ENCODE measurements at places on chromosomes 4 and X.

DNA sequence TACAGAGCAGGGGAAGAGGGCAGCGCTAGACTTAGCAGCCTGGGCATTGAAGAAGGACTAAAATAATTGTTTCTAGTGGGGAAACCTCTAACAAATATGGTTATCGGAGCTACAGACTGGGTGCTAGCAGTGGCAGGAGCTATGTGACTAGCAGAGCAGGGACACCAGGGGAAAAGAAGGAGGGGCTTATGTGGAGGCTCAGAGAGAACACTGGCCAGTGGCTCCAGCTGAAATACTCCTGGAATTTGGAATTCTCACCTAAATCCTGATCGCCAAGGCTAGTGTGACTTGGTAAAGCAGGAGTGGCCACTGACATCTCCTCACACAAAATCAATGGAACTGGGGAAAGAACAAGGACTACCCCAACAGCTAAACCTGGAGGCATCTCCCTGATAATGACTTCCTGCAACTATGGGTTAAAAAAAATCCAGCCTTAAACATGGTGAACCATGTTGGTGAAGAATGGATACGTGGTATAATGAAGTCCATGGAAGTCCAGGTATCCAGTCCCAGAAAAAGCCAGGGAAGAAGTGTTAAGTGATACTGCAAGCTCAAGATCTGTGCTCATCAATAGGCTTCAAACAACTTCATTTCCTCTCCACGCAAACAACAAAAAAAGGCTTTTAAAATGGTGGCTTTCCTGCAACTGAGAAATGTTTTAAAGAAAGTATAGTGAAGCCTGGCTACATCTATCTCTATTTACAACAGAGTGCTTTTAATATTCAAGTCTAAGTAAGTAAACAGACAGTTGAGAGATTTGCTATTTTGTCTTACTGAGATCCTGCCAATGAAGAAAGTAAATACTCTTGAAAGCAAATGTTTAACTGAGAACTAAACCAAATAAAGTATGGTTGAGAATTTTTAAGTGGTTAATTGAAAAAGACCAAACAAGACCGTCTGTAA is 1.8 kb downstream of the TAPT1 start:
- no peak for DNase-seq

DNA sequence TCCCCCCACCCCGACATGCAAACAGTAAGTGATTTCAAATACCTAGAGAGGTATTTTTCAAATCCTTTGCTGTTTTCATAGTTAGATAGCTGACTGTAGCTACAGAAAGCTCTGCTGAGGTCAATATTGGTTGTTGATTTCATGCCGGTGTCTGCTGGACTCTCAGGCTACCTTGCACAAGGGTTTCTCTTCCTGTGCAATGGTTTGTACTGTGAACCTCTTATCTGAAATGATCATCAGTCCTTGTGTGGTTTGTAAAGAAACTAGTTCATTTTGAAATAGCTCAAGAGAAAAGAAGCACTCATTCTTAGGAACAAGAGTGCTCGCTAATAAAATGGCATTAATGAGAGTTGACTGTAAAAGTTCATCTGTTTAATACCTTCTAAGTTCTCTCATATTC is 2.1 kb downstream of the MTM1 start:
- no peak for DNase-seq

DNA sequence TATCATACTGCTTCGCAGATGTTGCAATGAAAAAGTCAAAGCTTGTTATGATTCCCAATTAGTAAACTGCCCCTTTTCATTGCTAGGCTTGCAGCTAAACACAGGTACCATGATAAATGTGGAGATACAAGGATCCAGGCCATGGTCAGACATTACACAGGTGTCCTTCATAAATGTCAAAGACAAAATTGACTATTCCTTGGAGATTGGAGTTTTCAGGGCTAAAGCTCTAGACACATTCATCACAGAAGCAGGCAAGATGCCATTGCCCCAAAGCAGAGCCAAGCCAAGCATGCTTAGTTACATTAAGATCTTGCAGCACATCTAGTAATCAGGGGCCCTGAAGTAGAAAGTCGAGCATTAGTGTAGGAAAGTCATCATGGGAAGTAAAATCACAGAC is 111.3 kb upstream of the INTU start:
- DNase-seq, result no peak

DNA sequence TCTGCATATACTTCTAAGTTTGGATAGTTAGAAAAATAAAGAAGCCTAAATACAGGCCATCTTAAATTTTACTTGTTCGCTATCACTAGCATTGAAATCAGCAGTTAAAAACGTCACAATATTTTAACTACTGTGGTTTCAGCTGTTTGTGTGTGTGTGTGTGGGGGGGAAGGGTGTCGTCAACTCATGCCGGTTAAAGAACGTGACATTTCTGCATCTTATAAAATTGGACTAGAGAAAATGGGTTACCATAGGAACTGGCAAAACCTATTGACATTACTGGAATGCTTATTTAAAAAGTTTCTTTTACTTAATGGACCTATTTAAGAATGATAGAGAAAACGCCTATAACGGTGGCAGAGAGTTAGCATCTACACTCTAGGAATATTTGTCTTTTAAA is 1.2 kb upstream of the CNKSR2 start:
- DNase-seq, result no peak

DNA sequence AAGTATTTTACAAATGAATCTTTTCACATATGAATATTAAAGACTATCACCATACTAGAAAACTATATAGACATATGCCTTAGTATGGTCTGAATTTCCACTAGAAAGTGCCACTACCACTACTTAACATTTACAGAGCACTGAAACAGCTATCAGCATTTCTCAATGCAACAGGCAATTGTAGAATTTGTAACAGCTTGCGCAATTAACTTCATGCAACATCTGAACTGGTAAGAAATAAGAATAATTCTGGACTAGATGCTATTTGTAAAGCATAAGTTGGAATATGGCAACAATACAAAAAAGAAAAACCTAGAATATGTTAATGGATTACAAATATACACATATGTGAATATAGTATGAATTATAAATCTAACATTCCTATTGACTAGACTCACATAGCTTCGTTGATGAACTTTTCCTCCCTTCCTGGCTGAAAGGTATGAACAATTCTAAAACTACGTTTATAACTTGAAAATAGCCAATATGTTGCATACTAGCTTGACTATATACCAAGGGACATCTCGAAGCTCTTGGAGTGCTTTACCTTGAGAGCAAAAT is 82.0 kb downstream of the ATP8A1 start:
- DNase-seq, result no peak

All from NCI-H1436 (cell line).